ENCODE measurements at places on chromosomes 13 and 19. TPM values are rescaled to one million over a fixed set of nuclear protein-coding genes. Genes with fewer than 3 reads are reported as not detected.

The ZNF135 gene
- total RNA-seq, result 10.0 TPM

The PTPRH gene
- total RNA-seq, result 4.3 TPM

The SOX1 gene
- not detected for total RNA-seq

- no peaks in the 10 kb centered on the region for H3K36me3 ChIP-seq
- DNase-seq, result no peak
- H3K4me1 ChIP-seq, result peaks cover 71% of the 10 kb centered on the region
- H3K27me3 ChIP-seq, result no peaks in the 10 kb centered on the region
Observed at GRCh38 chr13:32530841-32531253, 7.7 kb downstream of the N4BP2L2 start.

GRCh38 chr13:39538816-39539790, 63.9 kb downstream of the LHFPL6 start:
- no peak overlapping the region for H3K4me3 ChIP-seq
- no peak overlapping the region for H3K27ac ChIP-seq
- H3K4me1 ChIP-seq, result no peaks in the 10 kb centered on the region
- H3K36me3 ChIP-seq, result no peaks in the 10 kb centered on the region
- DNase-seq, result no peak

- no peak overlapping the region for H3K4me3 ChIP-seq
- no peaks in the 10 kb centered on the region for H3K4me1 ChIP-seq
- H3K36me3 ChIP-seq, result peaks cover 16% of the 10 kb centered on the region
- no peak for DNase-seq
- peak overlapping the region; percentile 89 for H3K27ac ChIP-seq
Observed at GRCh38 chr19:3465552-3465951, 14.8 kb downstream of the SMIM24 start.

The ANGPTL4 gene
- total RNA-seq, result 29.6 TPM

The ATP12A gene
- total RNA-seq, result not detected

DNA sequence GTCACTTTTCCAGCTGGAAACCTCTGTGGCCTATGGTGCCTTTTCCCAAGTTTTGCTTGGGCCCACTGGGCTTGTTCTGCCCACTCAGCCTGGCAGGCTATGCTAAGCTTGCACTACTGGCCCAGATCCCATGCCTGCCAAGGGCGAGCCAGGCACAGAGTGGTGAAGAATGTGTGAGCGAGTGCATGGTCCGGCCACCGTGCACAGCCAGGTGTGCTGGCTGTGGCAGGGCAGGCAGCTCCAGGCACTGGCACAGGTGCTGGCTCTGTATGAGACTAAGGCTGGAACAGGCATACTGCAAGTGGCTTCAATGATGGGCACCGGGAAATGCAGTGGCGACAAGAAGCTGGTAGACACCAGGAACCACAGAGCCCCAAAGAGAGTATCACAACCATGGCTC, 50.1 kb upstream of the MAB21L1 start:
- no peak overlapping the region for H3K27ac ChIP-seq
- no peaks in the 10 kb centered on the region for H3K36me3 ChIP-seq
- no peaks in the 10 kb centered on the region for H3K27me3 ChIP-seq
- H3K4me1 ChIP-seq, result no peaks in the 10 kb centered on the region
- no peak for DNase-seq
- no peak overlapping the region for H3K4me3 ChIP-seq

The ERICH4 gene
- not detected for total RNA-seq

- no peak overlapping the region for H3K4me3 ChIP-seq
- H3K27ac ChIP-seq, result no peak overlapping the region
- H3K4me1 ChIP-seq, result no peaks in the 10 kb centered on the region
- H3K27me3 ChIP-seq, result peaks cover 14% of the 10 kb centered on the region
- no peaks in the 10 kb centered on the region for H3K36me3 ChIP-seq
Observed at GRCh38 chr19:50516456-50516855, 2.7 kb upstream of the ASPDH start.

- H3K4me1 ChIP-seq, result no peaks in the 10 kb centered on the region
- DNase-seq, result no peak
- H3K27me3 ChIP-seq, result peaks cover 7% of the 10 kb centered on the region
- H3K36me3 ChIP-seq, result no peaks in the 10 kb centered on the region
Observed at GRCh38 chr19:49128545-49129237, 9.3 kb downstream of the PPFIA3 start.

GRCh38 chr13:91586609-91587008, 188.2 kb downstream of the GPC5 start:
- no peaks in the 10 kb centered on the region for H3K36me3 ChIP-seq
- no peak for DNase-seq
- H3K27ac ChIP-seq, result no peak overlapping the region
- no peaks in the 10 kb centered on the region for H3K4me1 ChIP-seq
- no peaks in the 10 kb centered on the region for H3K27me3 ChIP-seq

GRCh38 chr13:113216254-113217048, 7.0 kb downstream of the CUL4A start:
- H3K4me1 ChIP-seq, result peaks cover 32% of the 10 kb centered on the region
- no peaks in the 10 kb centered on the region for H3K36me3 ChIP-seq
- no peak for DNase-seq
- no peak overlapping the region for H3K4me3 ChIP-seq
- no peaks in the 10 kb centered on the region for H3K27me3 ChIP-seq

GRCh38 chr13:44197791-44198770, 175.5 kb upstream of the SERP2 start:
- DNase-seq, result no peak
- H3K36me3 ChIP-seq, result no peaks in the 10 kb centered on the region
- H3K27me3 ChIP-seq, result no peaks in the 10 kb centered on the region
- H3K4me3 ChIP-seq, result no peak overlapping the region

The OVOL3 gene
- total RNA-seq, result not detected

- peak overlapping the region; percentile 97 for H3K27ac ChIP-seq
- DNase-seq, result no peak
- no peaks in the 10 kb centered on the region for H3K36me3 ChIP-seq
- peaks cover 15% of the 10 kb centered on the region for H3K4me1 ChIP-seq
- H3K27me3 ChIP-seq, result no peaks in the 10 kb centered on the region
- H3K4me3 ChIP-seq, result no peak overlapping the region
Observed at GRCh38 chr13:30396434-30397075, 25.7 kb upstream of the UBE2L5 start.

The ZIM2 gene
- 0.83 TPM for total RNA-seq

DNA sequence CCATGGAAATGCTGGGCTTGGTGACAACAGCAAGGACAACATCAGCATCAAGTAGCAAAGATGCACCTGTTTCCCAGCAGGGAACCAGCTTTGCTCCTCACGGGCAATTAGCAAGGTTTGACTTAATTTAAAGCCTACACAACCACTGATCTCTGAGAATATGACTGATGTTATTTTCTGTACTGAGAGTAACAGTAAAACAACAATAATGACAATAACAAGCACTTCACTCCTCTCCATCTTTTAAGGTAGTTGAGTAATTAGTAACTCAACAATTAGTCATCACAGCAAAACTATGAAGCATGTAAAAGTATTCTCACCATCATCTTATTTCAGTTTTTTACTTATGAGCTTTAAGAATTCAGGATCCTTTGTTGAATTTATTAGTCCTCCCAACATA, 37.3 kb downstream of the ENOX1 start:
- H3K4me1 ChIP-seq, result no peaks in the 10 kb centered on the region
- H3K27me3 ChIP-seq, result no peaks in the 10 kb centered on the region
- no peak overlapping the region for H3K27ac ChIP-seq
- no peaks in the 10 kb centered on the region for H3K36me3 ChIP-seq
- no peak for DNase-seq

The BST2 gene
- total RNA-seq, result 101 TPM

- H3K36me3 ChIP-seq, result no peaks in the 10 kb centered on the region
- no peak for DNase-seq
- no peak overlapping the region for H3K4me3 ChIP-seq
Observed at GRCh38 chr13:113149711-113150549, 8.5 kb upstream of the PROZ start.

The PTGER1 gene
- total RNA-seq, result 0.71 TPM

The ATF5 gene
- total RNA-seq, result 7.1 TPM

All from sigmoid colon (tissue), 7 donors.